Cerebellar cortex (tissue), 1 donor: ENCODE measurements at places on chromosomes 11 and 22.

DNA sequence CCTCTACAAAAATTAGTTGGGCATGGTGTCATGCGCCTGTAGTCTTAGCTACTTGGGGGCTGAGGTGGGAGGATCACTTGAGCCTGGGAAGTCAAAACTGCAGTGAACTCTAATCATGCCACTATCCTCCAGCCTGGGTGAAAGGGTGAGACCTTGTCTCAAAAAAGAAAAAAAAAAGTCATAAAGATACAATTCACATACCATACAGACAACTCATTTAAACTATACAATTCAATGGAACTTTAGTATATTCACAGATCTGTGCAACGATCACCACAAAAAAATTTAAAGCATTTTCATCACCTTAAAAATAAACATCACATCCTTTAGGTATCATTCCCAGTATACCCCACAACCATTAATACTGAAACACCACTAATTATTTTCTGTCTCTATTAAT, 201.2 kb downstream of the PGR start:
- DNase-seq, result no peak

- no peak for DNase-seq
Measured at GRCh38 chr11:117519590-117519989, 191.9 kb downstream of the CEP164 start.

DNA sequence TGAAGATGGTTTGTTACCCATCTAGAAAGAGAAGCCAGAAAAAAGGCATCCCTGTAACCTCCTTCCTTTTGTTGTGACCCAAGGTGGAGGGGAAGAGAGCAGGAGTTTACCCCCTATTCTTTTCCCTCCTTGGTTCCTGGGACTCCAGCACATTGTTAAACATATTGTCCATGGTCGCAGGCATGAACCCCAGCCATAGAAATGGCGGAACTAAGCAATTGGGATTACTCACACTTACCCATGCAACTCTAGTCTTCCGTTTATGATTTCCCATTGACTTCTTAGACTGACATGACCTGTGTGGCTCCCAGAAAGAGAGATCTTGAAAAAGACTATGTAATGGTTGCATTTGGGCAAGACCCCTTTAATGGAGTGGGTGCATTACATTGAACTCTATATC, 45.4 kb downstream of the OR4C46 start:
- DNase-seq, result no peak

GRCh38 chr11:1394936-1395772, 5.4 kb downstream of the BRSK2 start:
- no peak for DNase-seq

GRCh38 chr22:21887841-21888240, 20.4 kb upstream of the MAPK1 start:
- no peak for DNase-seq

GRCh38 chr11:3613998-3614741, 27.6 kb downstream of the ART5 start:
- DNase-seq, result no peak

- DNase-seq, result peak; percentile 74
Measured at GRCh38 chr11:110376711-110377324, 52.9 kb upstream of the FDX1 start.

GRCh38 chr22:25716637-25717036, 25.4 kb upstream of the MYO18B start:
- no peak for DNase-seq

DNA sequence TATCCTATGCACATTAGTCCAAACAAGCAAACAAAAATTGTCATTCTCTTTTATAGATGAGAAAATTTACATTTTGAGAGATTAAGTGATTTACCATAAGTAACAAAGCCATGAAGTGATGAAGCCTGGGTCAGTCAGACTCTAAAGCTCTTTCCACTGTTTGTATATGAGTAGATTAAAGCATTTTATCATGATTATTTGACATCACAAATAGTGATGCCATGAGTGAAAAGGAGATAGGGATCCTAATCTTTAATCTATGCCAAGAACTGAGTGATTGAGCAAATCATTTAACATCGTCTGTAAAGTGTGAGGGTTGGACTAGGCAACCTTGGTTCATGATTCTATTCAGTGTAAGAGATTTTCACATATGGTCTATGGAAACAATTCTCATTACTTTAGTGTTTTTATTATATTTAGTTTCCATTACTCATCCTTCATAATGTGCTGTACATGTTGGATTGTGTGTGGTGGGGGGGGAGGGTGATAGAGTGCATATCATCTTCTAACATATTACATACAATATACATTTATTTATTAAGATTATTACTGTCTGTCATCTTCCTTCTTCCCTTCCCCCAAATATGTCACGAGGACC, 50.7 kb downstream of the ARHGEF12 start:
- DNase-seq, result no peak

DNA sequence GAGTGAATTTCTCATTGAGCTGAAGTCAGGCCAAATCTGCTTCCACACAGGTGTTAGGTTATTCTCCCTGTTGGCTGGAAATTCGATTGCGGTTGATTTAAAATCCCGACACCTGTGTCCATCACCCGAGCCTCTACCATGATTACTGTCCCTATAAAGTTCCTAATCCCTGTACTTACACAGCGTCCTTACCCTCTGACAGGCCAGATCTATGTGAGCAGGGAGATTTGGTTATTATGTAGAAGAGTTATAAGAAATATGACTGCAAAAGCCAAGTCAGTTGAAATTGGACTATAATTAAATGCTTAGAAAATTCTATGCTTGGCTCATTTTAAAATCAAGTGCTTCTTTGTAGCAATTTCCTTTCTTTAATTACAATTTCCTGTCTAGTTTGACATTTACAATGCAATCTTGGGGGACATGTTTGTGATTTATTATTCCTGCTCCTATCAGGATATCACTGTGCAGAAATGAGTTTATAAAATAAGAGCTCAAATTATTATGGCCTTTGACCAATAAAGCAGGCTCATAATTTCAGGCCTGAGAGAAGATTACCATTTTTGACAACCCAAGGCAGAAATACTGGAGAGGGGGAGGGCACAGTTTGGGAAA, 32.5 kb upstream of the LMO1 start:
- DNase-seq, result no peak

DNA sequence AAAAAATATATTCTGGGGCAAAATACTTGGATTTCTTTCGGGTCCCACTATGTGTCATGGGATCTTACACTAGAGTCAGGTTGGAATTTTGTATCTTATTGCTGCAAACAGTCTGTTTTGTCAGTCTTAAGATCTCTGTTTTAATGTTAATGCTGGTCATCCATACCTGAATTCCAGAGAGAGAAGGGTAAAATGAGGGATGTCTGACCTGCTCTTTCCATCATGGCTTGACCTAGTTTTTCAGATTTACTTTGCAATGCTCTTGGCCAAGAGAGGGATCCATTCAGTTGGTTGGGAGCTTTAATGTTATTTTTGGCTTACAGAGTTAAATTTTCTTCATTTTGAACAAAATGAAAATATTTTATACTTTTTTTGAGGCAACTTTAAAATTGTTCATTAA, 117.2 kb downstream of the CASP12 start:
- DNase-seq, result no peak

DNA sequence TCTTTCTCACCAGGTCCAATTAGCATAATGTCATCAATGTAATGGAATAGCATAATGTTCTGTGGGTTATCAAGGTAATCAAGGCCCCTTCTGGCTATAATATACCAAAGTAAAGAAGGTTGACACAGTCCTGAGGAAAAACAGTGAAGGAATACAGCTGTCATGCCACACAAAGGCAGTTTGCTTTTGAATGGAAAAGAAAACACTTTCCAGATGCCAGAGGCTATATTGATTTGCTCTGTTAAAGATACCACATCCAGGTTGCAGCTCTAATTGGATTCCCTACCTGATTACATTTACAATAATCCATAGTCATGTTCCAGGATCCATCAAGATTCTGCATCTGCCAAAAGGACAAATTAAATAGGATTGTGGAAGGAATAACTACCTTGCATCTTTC, 22.3 kb upstream of the CLPB start:
- DNase-seq, result no peak

GRCh38 chr11:3345736-3346135, 33.2 kb downstream of the ZNF195 start:
- DNase-seq, result no peak

DNA sequence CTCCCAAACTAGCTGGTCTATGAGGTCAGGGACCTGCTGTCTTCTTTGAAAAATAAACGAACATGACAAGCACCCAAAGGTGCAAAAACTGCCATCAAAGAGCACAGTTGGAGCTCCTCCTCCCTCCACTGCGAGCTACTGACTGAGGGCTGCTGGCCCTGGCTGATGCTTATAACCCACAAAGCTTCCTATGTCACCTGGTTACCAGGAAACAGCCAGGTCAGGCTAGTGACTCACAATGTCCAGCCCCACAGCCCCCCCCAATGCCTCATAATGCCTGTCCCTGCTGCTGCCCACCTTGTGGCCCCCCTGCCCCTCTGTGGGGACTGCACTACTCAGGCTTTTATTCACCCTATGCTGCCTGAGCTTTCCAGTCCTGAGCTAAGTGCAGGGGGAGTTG, at the start of gene DRICH1:
Gene DRICH1, minus strand, starts transcription at position 144 of the 400 bp plus-strand sequence. CDS start 298 bp downstream, outside the sequence.
- no peak for DNase-seq
